ENCODE measurements at places on chromosomes 3 and 15.

DNA sequence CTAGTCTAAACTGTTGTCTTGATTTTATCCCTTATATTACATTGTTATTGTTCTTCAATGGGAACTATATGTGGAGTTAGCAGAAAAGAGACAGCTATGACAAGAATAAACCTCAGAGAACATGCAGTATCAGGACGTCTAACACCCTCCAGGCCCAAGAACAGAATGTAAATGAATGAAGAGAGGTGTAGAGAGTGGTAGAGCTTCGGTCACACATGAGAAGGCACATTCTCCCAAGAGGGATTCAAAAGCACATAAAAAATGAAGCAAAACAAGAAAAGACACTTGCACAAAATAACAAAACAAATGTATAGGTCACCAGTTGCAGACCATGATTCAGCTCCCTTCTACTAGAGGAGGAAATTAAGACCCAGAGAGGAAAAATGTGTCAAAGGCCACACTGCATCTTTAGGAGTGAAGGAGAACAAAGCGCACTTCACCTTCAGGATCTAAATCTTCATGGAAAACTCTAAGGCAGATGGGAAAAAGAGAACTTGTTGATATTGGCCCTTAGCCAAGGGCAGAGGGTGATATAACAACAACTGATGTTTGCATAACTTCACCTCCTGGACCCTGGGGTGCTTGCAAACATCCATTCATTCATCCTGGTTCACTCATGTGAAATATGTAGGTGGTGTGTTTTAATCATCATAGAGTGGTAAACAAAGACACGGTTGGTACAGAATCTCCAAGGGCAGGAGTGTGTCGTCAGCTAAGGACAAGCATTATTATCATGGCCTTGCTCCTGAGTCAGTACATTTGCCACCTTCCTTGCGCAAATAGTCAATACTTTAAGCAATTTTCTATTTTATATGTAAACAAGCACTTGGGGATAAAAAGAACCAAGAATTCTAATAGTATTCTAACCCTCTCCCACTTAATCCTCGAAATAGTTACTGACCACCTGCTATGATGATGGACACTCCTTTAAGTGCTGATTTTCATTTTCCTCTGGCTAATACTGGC lies 8.8 kb downstream of the NEK10 start:
- no peak for DNase-seq

DNA sequence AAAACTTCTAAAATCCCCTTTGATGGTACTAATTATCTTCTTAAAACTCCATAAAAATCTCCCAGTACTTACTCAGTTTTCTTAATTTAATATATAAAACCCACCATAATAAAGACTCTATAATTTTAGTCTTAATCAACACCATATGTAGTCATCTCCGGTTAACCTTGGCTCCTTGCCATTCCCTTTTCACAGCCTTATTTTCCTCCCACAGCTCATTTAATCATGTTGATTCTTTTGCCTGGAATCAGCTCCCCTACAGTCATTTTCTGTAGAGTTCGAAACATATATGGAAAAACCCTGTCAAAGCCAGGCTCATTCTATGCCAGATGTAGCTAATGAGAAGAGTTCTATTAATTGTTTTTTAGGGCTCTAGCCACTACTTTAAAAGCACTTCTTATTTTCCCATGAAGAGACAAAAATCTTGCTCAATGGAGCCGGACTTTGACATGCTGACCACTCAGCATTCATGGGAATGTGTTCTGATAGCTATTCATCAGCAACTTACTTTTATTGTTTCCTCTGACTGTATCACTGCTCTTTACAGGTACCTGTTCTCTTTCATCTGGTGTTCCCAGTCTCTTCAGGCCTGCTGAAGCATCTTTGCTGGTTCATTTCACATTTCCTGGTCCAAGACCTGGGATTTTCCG lies 573.4 kb downstream of the NAALADL2 start:
- DNase-seq: no peak

DNA sequence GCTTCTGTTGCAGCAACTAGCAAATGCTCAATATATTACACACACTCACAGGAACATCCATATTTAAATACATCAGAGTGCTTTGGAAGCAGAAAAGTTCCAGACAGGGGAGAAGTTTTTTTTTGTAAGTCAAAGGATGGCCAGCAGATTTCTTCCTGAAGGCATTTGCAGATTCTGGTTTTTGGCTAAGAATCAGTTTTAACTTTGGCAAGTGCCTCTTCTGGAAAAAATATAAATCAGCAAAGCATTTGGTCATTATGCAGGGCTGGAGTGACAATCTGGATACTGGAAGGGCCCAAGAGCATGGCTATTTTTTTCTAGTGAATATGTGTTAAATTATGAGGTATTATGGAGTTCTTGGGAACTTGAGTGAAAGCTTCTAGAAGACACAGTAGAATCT lies 495.3 kb upstream of the ARPP21 start:
- no peak for DNase-seq

GRCh38 chr3:183411216-183411922 lies 17.1 kb downstream of the MCF2L2 start:
- DNase-seq: peak; percentile 32

DNA sequence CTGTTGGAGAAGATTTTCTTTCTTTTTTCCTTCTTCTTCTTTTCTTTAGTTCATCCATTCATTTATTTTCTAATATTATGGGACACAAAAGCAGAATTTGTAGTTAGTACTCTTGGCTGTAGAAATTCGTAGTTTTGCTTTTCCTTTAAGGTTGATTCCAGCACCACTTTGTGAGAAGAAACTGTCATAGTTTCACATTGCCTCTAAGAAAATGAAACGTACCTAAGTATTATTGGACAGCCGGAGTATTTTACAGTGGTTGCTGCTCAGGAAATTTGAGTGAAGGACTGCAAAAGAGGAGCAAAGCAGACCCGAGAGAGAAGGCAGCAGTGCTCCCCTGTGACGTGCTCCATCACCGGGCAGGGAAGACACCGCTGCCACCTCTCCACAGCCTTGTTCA lies 48.1 kb downstream of the PLCL2 start:
- no peak for DNase-seq

DNA sequence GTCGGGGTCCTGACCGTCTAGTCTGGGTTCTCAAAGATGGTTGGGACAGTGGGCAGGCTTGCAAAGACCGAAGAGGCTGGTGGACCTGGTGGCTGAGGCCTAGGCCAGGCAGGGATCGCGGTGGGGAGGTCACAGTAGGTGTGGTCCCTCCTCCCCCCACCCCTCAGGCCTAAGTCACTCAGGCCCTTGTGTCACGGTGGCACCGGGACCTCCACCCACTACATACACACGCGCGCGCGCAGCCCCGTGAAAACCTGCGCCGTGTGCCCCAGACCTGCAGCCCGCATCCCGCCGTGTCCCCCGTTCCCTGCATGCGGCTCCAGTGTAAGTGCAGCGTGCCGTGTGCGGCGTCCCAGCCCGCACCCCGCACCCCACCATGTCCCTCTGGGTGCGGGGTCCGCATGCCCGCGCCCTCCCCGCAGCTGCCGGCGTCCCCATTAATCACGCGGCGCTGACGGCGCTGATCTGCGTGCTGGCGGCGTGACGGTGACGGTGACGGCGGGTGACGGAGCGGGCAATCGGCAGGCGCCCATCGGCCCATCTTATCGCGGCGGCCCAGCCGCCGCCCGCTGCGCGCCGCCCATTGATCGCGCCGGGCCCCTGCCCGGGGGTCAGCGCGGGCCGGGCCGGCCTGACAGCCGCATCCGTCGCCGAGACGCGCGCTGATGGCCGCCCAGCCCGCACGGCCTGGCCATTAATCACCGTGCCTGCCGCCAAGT lies 24.4 kb downstream of the SEC61A1 start:
- DNase-seq: peak; percentile 32

DNA sequence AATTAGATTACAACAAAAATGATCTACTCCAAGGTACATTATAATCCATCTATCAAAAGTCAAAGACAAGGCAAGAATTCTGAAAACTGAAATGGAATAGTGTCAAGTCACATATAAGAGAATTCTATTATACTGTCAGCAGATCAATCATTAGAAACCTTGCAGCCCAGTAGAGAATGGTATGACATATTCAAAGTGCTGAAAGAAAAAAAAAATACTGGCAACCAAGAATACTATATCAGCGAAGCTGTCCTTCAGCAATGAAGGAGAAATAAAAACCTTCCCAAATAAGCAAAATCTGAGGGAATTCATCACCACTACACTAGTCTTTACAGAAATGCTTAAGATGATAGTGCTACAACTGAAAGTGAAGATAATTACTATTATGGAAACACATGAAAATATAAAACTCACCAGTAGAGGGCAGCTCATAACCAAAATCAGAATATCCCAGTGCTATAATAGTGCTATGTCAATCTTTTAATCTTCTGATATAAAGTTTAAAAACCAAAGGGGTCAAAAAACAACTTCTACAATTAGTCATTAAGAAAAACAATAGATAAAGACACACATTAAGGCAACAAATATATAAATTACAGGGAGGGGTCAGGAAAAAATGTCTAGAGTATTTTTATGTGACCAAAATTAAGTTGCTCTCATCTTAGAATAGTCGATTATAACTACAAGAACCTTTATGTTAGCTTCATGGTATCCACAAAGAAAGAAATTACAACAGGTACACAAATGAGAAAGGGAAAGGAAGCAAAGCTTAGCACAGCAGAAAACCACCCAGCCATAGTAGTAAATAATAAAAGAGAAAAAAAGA lies 190.7 kb upstream of the CNTN6 start:
- no peak for DNase-seq

DNA sequence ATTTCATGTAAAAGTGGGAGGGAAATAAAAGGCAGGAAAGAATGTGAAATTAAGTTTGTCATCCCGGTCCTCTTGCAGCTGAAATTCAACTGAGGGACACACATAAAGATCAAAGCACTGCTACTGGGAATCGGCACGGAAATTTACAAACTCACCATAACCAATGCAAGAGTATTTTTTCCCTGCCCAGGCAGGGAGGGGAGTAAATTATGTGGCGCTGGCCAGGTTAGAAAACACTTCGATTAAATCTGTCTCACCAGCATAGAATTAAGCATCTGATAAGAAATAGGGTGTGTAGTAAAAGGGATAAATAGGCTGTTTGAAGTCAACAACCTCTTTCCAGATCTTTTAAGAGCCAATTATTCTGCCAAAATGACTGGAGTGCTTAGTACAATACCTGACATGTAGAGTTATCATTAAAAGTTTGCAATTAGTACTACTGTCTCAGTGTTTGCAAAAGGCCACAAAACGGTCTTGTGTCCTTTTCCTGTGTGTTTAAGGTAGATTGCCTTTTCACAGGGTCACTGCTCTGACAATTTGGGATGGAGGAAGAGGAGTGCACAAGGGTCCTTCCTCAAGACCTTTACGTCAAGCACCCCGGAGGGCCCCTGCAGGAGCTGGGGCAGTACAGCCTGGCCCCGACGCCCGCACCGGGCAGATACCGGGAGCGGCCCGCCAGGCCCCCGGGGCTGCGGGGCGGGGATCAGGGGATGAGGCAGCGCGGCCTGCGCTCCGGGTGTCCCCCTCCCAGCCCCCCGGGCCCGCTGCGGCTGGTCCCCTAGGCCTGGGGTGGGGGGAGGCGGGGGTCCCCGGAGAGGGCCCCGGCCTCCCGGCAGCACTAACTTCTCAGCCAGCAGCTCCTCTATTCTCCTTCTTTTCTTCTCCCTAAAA lies 651 bp downstream of the UBA3 start:
- DNase-seq: peak; percentile 25

DNA sequence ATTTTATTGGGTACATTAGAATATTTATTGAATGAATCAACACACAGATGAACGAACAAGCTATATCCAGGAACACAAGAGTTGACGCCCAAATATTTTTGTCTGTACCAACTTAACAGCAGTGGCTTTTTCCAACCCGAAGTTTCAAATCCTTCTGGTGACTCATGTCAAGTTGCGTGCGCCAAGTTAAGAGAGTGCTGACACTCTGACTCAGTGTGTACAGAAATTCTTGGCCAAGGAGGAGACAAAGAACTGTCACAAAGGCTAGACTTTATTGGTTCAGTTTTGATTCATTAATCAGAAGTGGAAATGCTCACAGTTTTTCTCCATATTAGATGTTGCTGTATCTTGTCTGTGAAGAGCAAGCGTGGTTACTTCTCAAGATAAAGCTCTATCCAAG lies 59.6 kb upstream of the TSC22D2 start:
- DNase-seq: no peak

GRCh38 chr3:55884491-55885285 lies 397.6 kb upstream of the WNT5A start:
- no peak for DNase-seq

GRCh38 chr3:188573956-188574355 lies 420.0 kb downstream of the LPP start:
- DNase-seq: no peak

GRCh38 chr3:56254835-56255234 lies 213.4 kb downstream of the ERC2 start:
- DNase-seq: no peak

All from lung (tissue), 17 donors.